Endothelial cell of umbilical vein (primary cell): ENCODE measurements at places on chromosomes 11 and 22. TPM values are rescaled to one million over a fixed set of nuclear protein-coding genes. Genes with fewer than 3 reads are reported as not detected.

UPK3A gene
- not detected in 2 replicates for total RNA-seq

MS4A3 gene
- total RNA-seq: not detected in 2 replicates

BIRC3 gene
- total RNA-seq: 0.60 and 1.4 TPM in 2 replicates

POU2AF1 gene
- total RNA-seq: not detected in 2 replicates

C11orf58 gene
- total RNA-seq: 131 and 150 TPM in 2 replicates

CCDC117 gene
- 22.8 and 23.3 TPM in 2 replicates for total RNA-seq

SCARF2 gene
- 18.4 and 20.1 TPM in 2 replicates for total RNA-seq

MS4A13 gene
- not detected in 2 replicates for total RNA-seq

SCGB1A1 gene
- total RNA-seq: not detected in 2 replicates

LRRC4C gene
- not detected in 2 replicates for total RNA-seq

CRELD2 gene
- 69.5 and 71.0 TPM in 2 replicates for total RNA-seq

LRRC75B gene
- 6.4 and 8.9 TPM in 2 replicates for total RNA-seq

CASP4 gene
- total RNA-seq: 77.4 and 83.1 TPM in 2 replicates

MTMR3 gene
- 30.1 and 31.5 TPM in 2 replicates for total RNA-seq

PTPN5 gene
- not detected in 2 replicates for total RNA-seq

OR10A3 gene
- not detected in 2 replicates for total RNA-seq
